ENCODE measurements at places on chromosomes 6 and 20.

GRCh38 chr6:146840216-146840615 lies 241.4 kb downstream of the ADGB start:
- no peak for DNase-seq

DNA sequence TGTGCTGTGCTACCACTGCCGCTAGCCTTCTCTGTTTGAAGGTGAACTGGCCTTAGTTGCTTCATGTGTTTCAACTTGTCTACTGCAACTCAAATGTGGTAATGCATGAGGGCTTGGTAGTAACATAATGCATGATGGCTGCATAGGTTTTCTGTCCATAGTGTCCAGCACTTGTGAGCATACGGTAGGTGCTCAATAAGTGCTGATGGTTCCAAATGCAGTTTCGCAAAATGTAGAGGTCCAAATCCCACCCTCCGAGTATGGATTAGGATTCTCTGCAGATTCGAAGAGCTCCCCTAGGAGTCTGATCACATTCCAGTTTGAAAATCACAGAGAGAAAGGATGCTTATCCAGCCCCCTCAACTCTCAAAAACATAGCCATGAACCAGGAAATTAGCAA lies 64.2 kb downstream of the FGD2 start:
- no peak for DNase-seq

- DNase-seq, result no peak
These were observed 232.2 kb upstream of the KCNQ5 start for GRCh38 chr6:72389698-72390097.

GRCh38 chr6:34875292-34876213 lies 12.3 kb downstream of the TAF11 start:
- no peak for DNase-seq

- no peak for DNase-seq
These were observed 48.5 kb upstream of the PDYN start for GRCh38 chr20:2042400-2042799.

GRCh38 chr6:167738386-167738785 lies 88.3 kb upstream of the AFDN start:
- DNase-seq, result no peak

- no peak for DNase-seq
These were observed 4.6 kb upstream of the PREX1 start for GRCh38 chr20:48832405-48832730.

- no peak for DNase-seq
These were observed 31.4 kb upstream of the AKAP7 start for GRCh38 chr6:131103901-131104300.

Measured in putamen (tissue), 1 donor.